Glomerular endothelial cell (primary cell): ENCODE measurements at places on chromosomes 12 and 14. TPM values are rescaled to one million over a fixed set of nuclear protein-coding genes. Genes with fewer than 3 reads are reported as not detected.

DNA sequence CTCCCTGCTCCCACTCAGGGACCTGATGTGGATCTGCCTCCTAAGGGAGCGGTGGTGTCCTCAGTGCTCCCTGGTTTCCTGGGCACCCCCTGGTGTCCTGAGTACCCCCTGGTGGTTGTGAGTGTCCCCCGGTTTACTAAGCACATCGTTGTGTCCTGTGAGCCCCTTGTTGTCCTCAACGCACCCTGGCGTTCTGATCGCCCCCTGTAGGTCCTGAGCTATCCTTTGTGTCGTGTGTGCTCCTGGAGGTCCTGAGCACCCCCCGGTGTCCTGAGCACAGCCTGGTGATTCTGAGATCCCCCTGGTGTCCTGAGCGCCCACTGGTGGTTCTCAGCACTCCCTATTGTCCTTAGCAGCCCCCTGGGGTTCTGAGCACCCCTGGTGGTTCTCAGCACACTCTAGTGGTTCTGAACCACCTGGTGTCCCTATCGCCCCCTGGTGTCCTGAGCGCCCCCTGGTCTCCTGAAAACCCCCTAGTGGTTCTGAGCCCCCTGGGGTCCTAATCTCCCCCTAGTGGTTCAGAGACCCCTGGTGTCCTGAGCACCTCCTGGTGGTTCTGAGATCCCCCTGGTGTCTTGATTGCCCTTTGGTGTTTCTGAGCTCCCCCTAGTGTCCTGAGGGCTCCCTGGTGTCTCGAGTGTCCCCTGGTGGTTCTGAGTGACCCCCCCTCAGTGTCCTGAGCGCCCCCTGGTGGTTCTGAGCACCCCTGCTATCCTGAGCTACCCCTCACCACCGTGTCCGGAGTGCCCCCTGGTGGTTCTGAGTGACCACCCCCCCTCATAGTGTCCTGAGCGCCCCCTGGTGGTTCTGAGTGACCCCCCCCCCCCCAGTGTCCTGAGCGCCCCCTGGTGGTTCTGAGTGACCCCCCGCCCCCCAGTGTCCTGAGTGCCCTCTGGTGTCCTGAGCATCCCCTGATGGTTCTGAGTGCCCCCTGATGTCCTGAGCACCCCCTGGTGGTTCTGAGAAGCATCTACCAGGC is 615.1 kb downstream of the TMEM121 start:
- no peak for DNase-seq

- DNase-seq, result no peak
Measured at GRCh38 chr12:27852742-27853141, 72.7 kb upstream of the MANSC4 start.

DNA sequence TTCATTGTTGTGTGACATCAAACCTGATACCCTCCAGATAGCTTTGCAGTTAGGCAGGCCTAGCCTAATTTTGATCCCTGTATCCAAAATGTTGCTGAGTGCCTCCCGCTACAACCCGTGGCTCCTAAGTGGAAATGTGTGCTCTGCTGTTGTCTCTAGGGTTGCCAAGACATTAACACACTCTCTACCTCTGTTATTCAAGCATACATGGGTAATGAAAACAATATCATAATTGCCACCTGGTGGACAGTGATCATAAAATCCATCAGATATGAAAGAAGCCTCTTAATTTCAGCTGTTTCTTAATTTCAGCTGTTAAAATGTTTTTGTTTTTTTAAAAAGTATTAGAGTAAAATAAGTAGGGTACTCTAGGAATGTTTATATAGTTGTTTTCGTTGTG is 93.5 kb downstream of the PLEKHA5 start:
- peak; percentile 10 for DNase-seq

- no peak for DNase-seq
Measured at GRCh38 chr12:125755512-125755911, 690.3 kb downstream of the AACS start.

Gene ITPK1
- 23.3 and 36.3 TPM in 2 replicates for total RNA-seq

Gene CLEC1A
- 12.8 and 20.0 TPM in 2 replicates for total RNA-seq
